Stimulated activated CD8-positive, alpha-beta memory T cell treated with anti-CD3 and anti-CD28 coated beads, Interleukin-7, amount 100 ng/mL, for 48 hours (primary cell): ENCODE measurements at places on chromosomes 16 and 17.
A peak's percentile ranks its signal among the peaks of the same experiment; 100 is the strongest.

DNA sequence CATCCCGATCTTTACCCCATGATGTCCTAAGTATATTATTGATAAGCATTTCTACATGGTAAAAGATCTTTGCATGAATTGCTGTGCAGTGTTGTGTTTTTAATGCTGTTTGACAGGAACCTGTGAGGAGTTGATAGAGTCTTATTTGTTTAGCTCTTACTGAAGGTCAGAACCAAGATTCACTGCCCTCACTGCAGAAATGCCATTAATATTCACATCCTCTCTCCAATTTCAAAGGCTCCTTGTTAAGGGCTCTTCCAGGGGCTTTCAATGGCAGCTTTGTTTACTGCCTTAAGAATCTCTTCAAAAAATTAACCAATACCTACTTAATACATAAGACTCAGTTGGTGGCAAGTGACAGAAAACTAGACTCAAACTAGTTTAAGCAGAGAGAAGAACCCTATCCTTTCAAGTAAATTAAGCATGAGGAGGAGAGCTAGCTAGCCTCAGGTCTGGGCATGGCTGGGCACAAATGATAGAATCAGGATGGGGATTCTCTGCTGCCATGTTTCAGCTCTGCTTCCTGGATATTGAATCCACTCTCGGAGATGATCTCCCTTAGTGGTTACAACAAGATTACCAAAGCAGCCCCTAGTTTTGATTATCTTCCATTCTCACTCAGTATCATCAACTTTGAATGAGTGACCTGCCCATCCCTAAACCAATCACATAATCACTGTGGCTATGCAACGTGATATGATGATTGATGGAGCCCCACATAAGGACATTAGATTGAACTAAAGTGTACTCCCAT, 311.8 kb downstream of the CDH11 start:
- DNase-seq, result no peak

DNA sequence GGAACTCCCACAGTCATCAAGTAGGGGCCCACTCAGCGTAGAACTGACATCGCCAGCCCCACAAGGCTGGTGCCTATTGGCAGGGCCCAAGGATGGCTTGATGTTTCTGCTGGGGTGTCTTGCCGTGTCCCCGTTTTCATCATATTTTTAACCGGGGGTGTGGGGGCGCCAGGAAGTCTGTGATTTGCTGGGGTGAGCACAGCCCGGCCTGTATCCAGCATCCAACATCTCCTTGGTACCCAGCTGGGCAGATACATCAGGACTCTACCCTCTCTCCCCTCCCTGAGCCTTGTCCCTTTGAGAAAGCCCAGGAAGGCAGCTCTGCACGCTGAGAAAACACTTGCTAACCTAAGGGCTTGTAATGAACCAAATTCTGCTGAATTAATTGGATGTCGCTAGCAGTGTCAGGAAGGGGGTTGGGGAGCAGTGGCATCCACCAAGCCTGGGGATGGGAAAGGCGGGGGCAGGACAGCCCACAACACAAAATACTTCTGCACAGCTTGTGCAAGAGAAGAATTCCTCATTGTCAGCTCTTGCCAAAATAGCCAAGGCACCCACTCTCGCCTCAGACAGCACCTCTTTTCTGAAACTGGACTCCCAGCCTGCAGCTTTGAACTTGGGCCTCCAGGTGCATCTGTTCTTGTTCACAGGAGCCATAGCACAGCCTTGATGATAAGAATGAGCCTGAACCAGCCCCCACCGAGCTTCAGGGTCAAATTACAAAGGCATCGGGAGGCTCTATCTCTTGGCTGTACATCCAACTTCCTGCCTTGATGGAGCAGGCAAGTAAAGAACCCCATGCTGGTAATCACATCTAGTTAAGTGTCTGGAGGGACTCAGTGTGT, 63.7 kb upstream of the LYRM9 start:
- no peak for DNase-seq

DNA sequence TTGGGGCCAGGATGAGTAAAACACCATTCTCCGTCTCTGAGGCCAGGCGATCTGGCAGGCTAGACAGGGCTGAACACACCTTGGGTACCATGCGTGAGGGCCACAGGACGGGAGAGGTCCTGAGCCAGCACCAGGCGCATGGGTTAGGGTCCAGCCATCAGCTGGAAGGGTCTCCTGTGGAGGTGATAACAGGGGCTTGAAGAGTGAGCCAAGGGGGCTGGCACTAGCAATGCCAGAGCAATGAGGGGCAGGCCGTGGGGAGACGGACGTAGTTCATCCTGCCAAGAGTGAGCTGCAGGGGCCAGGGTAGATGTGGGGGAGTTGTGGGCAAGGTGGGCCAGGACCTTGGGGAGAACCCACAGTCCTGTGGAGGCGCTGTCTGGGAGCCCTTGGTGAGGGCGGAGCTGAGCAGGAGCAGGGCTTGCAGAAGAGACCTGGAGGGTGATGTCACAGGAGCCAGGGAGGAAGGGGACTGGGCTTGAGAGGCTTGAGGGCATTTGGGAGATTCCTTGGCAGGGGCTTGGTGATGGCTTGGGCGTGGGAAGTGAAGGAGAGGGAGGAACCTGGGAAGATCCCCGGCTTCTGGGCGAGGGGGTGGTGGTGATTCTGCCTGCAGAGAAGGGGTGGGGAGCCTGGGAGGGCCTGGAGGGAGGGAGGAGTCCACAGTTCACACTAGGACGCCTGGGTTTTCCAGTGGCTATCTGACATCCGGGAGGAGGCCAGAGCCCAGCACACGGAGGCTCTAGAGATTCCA, 6.3 kb upstream of the NPTX1 start:
- no peak for DNase-seq

DNA sequence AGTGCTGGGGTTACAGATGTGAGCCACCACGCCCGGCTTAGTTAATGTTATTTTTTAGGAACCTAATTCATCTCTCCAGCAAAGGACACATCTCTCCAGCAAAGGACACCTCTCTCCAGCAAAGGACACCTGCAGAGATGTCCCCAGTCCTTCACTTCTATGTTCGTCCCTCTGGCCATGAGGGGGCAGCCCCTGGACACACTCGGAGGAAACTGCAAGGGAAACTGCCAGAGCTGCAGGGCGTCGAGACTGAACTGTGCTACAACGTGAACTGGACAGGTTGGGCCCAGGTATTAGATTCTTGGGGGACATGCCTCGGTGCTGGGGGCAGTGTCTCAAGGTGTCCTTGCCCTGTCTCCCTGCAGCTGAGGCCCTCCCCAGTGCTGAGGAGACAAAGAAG, 4.7 kb downstream of the PFAS start:
- DNase-seq, result no peak

DNA sequence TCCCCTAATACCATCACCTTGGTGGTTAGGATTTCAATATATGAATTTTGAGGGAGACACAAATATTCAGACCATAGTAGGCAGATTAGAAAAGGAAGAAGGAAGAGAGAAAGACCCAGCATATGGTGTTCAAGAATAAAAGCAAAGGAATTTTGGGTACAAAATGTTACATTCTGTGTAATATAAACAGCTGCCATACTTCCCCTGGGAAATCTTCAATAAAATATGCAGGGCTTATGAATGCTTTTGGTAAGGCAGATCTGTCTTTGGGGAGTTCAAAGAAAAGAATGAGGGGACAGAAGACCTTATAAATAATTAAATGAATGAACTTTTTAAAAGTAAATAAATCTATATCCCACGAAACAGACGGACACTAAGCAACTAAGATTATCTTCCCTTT, 91.9 kb downstream of the USP32 start:
- no peak for DNase-seq

GRCh38 chr17:27269974-27270373, 23.9 kb upstream of the WSB1 start:
- no peak for DNase-seq

GRCh38 chr16:70611224-70611598, 35.1 kb upstream of the IL34 start:
- no peak for DNase-seq

DNA sequence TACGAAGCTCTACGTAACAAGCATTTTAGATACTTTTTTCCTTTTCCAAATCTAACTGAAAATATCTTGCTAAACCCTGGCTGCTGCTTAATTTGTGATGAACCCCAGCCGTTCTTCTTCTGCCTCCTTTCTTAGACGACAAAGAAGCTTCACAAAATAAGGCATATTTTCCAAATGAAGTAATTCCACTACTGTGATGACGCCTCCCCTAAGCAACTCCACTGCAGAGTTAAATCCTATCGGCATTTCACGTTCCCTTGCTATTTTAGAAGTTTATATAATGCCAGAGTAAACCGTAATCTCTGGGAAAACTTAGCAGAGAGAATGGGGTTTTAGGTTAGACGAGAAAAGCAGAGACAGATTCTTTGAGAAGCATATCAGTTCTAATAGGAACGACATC, 683.1 kb upstream of the SALL1 start:
- no peak for DNase-seq

DNA sequence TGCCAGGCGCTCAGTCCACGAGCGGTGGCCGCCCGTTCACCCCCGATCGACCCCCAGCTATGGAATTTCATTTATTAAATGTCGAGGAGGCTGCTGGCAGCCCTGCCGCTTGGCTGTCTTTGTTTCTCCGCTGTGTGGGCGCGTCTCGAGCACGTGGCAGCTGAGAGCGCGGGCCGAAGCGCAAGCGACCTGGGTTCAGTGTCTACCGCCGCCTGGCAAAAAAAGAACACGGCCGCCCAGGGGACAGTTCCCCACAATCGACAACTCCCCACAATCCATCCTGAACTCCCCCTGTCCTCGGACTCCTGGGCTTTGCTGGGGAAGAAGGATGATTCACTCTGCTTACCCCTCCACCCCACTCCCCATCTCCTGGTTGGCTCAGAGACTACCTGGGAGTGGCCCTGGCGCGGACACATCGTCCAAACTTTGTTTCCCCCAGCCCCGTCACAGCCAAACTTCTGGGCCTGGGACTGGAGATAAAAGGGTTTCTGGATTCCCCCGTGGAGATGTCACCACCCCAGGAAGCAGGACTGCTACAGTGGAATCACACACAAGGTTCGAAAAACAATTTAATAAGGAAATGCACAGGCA, 1.7 kb upstream of the ANKRD13B start:
- DNase-seq, result no peak

DNA sequence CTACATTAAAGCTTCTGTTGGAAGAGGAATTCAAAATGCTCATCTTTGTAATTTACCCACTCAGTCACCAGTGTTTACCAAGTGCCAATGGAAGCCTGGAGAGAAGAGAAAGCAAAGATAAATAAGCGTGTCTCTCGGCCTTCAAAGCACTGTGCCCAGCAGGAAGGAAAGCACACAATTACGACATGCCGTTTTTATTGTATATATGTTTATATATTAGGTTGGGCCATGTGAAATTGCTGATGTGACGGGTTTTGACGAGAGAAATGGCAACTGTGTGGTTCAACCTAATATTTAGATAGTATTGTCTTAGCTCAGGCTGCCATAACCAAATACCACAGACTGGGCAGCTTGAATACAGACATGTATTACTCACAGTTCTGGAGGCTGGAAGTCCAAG, 79.3 kb upstream of the HSBP1 start:
- no peak for DNase-seq

GRCh38 chr17:13813347-13814240, 211.9 kb upstream of the HS3ST3A1 start:
- DNase-seq, result no peak

- DNase-seq, result peak; percentile 40
Observed at GRCh38 chr17:67421869-67422273, 44.8 kb downstream of the PITPNC1 start.

DNA sequence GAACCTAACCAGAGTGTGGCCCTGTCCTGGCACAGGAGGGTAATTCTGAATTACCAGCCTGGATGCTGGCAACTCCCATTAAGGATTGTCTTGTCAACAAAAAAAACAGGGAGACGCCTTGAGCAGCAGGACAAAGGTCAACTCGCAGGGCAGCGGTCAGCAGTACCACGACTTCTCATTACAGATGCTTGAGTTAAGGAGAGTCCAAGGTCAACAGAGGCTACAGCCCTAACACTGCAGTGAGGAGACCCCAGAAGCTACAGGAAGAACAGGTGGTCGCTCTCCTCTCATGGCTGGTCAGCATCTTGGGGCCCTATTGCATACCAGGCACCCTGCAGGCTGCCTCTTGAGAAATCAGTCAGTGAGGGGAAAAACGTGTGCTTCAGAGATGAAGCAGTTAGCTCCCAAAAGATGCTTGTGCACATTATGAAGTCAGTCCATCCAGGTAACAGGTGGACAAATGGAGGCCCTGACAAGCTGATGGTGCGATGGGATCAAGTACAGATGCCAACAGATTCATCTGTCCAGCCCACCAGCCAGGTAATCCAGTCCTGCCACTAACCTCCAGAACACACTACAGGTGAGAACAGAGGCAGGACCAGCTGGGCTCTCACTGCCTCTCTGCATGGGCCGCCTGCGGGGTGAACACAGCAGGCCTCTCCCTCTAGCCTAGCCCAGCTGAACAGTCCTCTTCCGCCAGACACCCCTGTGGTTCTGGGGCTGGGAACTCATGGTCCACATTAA, 4.2 kb downstream of the CSNK1D start:
- DNase-seq, result no peak

GRCh38 chr16:7443648-7444365, 111.2 kb downstream of the RBFOX1 start:
- DNase-seq, result no peak

DNA sequence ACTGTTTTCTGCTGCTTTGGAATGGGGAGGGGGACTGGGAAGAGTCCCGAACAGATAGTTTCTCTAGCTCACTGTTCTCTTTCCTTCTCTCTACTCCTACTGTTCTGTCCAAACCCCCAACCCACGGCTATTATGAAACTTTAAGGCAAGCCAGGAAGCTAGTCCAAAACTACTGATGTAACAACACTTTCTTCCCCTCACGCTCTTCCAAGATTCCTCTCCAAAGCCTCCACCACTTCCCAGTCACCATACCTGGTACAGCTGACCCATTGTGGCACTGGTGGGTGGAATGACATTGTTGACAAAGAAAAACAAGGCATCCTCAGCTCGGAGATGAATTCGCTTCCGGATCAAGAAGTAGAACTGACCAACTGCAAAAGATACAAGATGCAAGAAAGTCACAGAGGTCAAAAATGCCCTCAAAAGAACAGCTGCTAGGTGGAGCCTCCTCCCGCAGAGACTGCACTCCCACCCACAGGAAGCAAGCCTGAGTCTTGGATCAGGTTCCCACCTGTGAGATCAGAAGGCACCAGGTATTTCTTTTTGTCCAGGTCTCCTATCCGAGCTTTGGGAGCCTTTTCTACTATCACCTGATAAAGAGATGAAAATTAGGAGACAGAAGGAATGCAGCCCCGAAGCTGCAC, 1.0 kb downstream of the GABARAP start:
- no peak for DNase-seq

- DNase-seq, result no peak
Observed at GRCh38 chr16:8869212-8869987, 594 bp upstream of the CARHSP1 start.

- DNase-seq, result no peak
Observed at GRCh38 chr17:40445751-40446468, 2.7 kb downstream of the IGFBP4 start.

- DNase-seq, result no peak
Observed at GRCh38 chr16:76947749-76948148, 243.2 kb upstream of the MON1B start.

- peak; percentile 91 for DNase-seq
Observed at GRCh38 chr17:45311760-45312476, 4.9 kb downstream of the MAP3K14 start.

DNA sequence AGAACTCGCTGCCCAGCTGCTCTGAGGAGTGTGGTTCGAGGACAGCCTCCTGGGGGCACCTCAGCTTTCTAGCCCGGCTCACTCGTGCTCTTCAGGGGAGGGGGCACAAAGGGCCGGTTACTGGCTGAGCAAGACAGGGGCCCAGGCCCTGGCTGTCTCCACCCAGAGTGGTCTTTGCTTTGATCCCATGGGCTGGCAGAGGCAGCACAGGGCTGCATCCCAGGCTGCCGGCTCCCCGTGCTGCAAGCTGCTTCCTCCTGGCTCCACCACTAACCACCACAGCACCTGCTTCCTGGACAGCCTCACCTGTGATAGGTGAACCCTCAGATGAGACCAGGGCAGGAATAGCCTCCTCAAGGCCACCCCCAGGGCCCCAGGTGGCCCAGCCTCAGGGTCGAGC, 6.8 kb downstream of the SPPL2C start:
- no peak for DNase-seq
